ENCODE measurements at places on chromosomes 1 and 21. TPM values are rescaled to one million over a fixed set of nuclear protein-coding genes. Genes with fewer than 3 reads are reported as not detected.

- no peaks in the 10 kb centered on the region for H3K4me1 ChIP-seq
- H3K27ac ChIP-seq = no peak overlapping the region
- H3K36me3 ChIP-seq = no peaks in the 10 kb centered on the region
- H3K4me3 ChIP-seq = no peak overlapping the region
Observed at GRCh38 chr1:66439031-66439740, 94.8 kb upstream of the SGIP1 start.

DNA sequence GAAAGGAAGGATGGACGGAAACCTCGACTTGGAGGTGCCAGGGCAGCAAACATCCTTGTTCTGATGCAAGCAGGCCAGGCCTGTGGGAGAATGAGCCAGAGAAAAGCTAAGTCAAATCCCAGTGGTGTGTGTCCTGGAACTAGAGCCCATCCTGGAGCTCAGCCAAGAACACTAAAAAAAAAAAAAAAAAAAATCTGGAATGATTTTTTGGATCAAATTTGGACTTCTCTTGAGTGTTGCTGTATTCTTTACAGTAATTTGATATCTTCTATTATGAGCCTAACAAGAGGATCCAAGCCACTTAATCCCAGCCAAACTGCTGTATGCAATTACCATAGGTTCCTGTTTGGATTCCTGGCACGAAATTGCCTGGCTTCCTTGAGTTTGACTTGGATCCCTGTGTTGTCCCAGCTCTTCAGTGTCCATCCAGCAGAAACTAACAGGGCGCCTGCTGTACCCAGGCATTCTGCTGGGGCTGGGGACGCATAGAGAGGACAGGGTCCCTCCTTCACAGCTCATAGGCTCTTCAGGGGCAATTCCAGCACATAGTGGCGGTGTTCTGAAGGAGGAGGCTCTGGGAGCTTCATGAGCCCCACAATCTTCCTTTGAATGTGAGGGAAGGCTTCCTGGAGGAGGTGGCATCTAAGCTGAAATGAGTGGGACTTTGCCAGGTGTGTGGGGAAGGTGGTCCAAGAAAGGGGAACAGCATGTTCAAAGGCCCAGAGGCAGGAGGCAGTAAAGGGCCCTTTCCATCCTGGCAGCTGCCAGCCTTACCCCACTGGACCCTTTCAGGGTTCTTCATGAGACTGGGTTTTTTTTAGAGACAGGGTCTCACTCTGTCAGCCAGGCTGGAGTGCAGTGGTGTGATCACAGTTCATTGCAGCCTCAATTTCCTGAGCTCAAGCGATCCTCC lies 24.7 kb downstream of the EPHX1 start:
- peaks cover 7% of the 10 kb centered on the region for H3K4me1 ChIP-seq
- H3K27me3 ChIP-seq = no peaks in the 10 kb centered on the region
- H3K36me3 ChIP-seq = peaks cover 79% of the 10 kb centered on the region
- peak overlapping the region; percentile 64 for H3K27ac ChIP-seq

- H3K36me3 ChIP-seq = no peaks in the 10 kb centered on the region
- no peaks in the 10 kb centered on the region for H3K27me3 ChIP-seq
- no peak overlapping the region for H3K4me3 ChIP-seq
- no peak for DNase-seq
Observed at GRCh38 chr1:222970711-222971110, 155.9 kb downstream of the DISP1 start.

GRCh38 chr1:153933955-153934354 lies 11.2 kb upstream of the GATAD2B start:
- no peak overlapping the region for H3K27ac ChIP-seq
- no peak overlapping the region for H3K4me3 ChIP-seq
- no peaks in the 10 kb centered on the region for H3K4me1 ChIP-seq

GRCh38 chr1:57908147-57908890 lies 484.5 kb upstream of the DAB1 start:
- no peak overlapping the region for H3K27ac ChIP-seq
- no peaks in the 10 kb centered on the region for H3K36me3 ChIP-seq
- H3K27me3 ChIP-seq = no peaks in the 10 kb centered on the region
- no peak for DNase-seq
- no peaks in the 10 kb centered on the region for H3K4me1 ChIP-seq

DNA sequence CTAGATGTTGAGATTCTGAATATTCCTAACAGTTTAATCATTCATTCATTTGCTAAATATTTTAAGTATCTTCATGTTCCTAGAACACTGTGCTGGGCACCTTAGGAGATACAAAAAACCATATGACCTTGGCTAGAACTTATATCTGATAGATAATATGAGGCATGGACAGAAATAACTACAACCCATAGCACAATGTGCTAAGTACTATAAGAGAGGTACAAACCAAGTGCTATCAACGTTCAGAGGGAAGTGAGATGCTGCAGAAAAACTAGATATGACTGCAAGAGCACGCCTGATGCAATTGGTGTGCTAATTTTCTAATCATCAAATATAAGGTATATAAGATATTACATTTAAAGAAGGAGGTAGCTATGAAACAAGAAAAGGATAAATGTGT lies 10.7 kb downstream of the NMNAT2 start:
- no peak overlapping the region for H3K27ac ChIP-seq
- H3K4me1 ChIP-seq = no peaks in the 10 kb centered on the region
- no peak for DNase-seq
- peaks cover 5% of the 10 kb centered on the region for H3K27me3 ChIP-seq
- H3K36me3 ChIP-seq = no peaks in the 10 kb centered on the region

GRCh38 chr1:51253691-51254090 lies 17.6 kb downstream of the RNF11 start:
- no peaks in the 10 kb centered on the region for H3K36me3 ChIP-seq
- no peak overlapping the region for H3K4me3 ChIP-seq
- H3K27me3 ChIP-seq = no peaks in the 10 kb centered on the region
- no peak for DNase-seq
- peaks cover 37% of the 10 kb centered on the region for H3K4me1 ChIP-seq

- peaks cover 29% of the 10 kb centered on the region for H3K36me3 ChIP-seq
- peaks cover 16% of the 10 kb centered on the region for H3K4me1 ChIP-seq
- no peaks in the 10 kb centered on the region for H3K27me3 ChIP-seq
- H3K4me3 ChIP-seq = no peak overlapping the region
- peak overlapping the region; percentile 36 for H3K27ac ChIP-seq
- DNase-seq = peak; percentile 77
Observed at GRCh38 chr1:2311184-2312032, 79.9 kb downstream of the MORN1 start.

- peaks cover 7% of the 10 kb centered on the region for H3K4me1 ChIP-seq
- H3K4me3 ChIP-seq = peak overlapping the region; percentile 87
- H3K36me3 ChIP-seq = peaks cover 53% of the 10 kb centered on the region
- H3K27ac ChIP-seq = no peak overlapping the region
- no peak for DNase-seq
Observed at GRCh38 chr21:34884346-34884929, 164.7 kb downstream of the RUNX1 start.

DNA sequence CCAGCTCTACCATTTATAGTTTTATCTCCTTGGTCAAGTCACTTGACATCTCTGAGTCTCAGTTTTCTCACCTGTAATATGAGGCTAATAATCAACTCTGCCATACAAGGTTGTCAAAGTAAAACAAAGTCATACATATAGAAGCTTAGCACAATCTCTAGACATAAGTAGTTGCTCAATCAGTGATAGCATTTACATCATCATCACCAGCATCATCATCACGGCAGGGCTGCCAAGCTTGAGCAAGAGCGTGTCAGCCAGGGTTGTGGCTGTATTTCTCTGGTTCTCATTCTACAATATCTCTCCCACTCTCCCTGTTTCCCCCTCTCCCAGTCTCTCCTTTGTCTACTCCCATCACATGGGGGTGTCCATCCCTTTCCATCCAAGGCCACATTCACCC lies 41.7 kb upstream of the COA6 start:
- H3K36me3 ChIP-seq = no peaks in the 10 kb centered on the region
- H3K4me3 ChIP-seq = no peak overlapping the region
- DNase-seq = no peak
- no peak overlapping the region for H3K27ac ChIP-seq
- peaks cover 3% of the 10 kb centered on the region for H3K27me3 ChIP-seq
- no peaks in the 10 kb centered on the region for H3K4me1 ChIP-seq

DNA sequence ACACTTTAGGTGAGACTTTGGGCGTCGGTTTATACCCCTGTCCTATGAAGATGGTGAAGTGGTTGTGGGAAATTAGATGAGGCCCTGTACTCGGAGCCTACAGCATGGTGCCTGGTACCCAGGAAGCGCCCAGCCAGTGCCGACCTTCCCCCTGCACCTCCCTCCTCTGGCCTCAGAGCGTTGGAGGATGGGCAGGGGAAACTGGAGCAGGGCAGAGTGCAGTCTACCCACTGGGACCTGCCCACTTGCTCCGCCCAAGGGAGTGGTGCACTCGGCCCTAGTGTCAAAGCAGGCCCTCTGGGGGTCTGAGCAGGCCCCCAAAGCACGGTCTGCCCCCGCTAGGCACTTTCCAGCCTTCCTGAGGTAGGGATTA lies 13.0 kb upstream of the TTC22 start:
- no peaks in the 10 kb centered on the region for H3K4me1 ChIP-seq
- H3K4me3 ChIP-seq = no peak overlapping the region
- no peak for DNase-seq
- H3K36me3 ChIP-seq = no peaks in the 10 kb centered on the region
- H3K27ac ChIP-seq = no peak overlapping the region
- no peaks in the 10 kb centered on the region for H3K27me3 ChIP-seq

DNA sequence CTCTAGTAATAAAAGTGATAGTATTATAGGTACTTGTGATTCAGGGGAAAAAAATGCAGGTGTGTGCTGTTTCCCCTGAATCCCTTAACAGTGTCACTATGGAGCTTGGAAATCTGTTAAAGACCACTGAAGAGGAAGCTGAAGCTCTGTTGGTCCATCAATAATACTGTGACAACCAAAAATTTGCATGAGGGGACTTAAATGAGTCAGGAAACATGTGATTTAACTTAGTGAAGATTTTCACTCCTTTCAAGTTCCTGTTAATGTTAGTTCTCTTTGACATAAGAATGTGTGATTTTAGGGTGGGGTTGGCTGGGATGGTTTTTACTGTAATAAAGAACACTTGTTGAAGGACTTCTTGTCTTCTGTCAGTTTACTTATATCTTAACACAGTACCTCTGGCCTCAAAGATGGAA lies 32.0 kb downstream of the VANGL2 start:
- no peaks in the 10 kb centered on the region for H3K36me3 ChIP-seq

GRCh38 chr1:30599721-30600120 lies 123.7 kb downstream of the MATN1 start:
- H3K27ac ChIP-seq = no peak overlapping the region
- DNase-seq = peak; percentile 59
- H3K4me1 ChIP-seq = no peaks in the 10 kb centered on the region
- peaks cover 3% of the 10 kb centered on the region for H3K27me3 ChIP-seq
- no peaks in the 10 kb centered on the region for H3K36me3 ChIP-seq

DNA sequence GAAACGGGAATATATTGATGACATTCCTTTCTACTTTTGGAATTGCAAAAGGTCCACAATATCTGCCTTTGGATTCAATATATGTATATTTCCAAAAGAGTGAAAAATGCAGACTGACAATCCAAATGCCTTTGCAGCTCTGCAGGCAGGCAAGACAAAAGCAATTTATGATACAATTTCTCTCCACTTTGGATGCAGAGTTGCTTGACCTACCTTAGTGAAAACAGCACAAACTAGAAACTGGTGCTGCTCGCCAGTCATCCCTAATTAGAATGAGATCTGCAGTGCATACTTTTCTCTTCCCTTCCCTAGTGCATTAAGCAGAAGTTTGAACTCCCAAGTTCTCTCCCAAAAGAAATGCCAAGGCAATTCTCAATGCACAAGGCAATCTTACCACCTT lies 56.8 kb downstream of the KIAA0319L start:
- peaks cover 3% of the 10 kb centered on the region for H3K36me3 ChIP-seq
- H3K27me3 ChIP-seq = no peaks in the 10 kb centered on the region
- H3K4me1 ChIP-seq = no peaks in the 10 kb centered on the region

DNA sequence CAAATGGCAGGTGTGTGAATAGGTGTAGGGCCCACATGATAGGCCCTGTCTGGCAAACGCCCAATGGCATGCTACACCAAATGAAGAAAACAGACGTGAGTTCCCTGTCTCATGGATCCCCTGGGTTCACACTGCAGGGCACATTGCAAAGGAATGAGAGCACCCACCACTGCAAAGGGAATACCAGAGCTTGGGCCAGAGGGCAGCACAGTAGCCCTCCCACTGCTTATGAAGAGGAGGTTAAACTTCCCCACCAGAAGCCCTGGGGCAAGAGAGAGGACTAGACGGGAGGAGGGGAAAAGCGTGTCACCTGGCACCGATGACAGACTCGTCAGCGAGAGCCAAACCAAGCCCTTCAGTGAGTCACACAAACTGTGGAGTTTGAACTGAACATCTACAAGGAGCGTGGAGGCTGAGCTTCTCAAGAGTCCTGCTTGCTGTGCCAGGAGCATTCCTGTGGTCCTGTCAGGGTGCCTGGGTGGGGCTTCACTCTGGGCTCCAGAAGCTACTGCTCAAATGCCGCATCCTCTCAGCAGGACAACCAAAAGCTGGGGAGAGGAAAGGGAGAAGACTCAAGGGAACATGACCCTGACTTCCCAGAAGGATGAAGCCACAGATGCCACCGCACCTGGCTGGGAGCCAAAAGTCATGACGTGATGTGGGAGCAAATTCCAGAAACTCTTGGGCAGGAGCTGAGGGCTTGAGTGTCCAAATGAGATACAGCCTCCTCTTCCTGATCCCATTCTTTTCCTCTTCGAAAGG lies 61.1 kb downstream of the TOMM20 start:
- peak overlapping the region; percentile 90 for H3K27ac ChIP-seq
- no peak overlapping the region for H3K4me3 ChIP-seq
- H3K4me1 ChIP-seq = peaks cover 38% of the 10 kb centered on the region
- H3K36me3 ChIP-seq = no peaks in the 10 kb centered on the region
- H3K27me3 ChIP-seq = no peaks in the 10 kb centered on the region
- DNase-seq = peak; percentile 90

DNA sequence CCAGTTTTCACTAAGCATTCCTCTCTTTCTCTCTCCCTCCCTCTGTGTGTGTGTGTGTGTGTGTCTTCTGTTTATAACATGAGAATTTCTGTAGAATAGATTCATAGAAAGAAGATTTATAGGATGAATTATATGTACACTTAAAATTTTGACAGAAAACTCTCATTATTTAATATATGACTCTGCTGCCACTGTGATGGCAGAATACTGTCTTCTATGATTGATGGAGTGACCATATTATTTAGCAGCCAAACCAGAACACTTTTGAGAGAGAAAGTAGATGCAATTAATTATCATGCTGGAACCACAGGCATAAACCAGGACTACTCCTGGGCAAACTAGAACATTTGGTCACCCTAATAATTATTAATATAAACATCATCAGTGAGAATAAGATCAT lies 34.3 kb upstream of the XPR1 start:
- H3K27ac ChIP-seq = no peak overlapping the region
- no peaks in the 10 kb centered on the region for H3K4me1 ChIP-seq
- no peaks in the 10 kb centered on the region for H3K36me3 ChIP-seq
- no peak overlapping the region for H3K4me3 ChIP-seq
- no peak for DNase-seq
- no peaks in the 10 kb centered on the region for H3K27me3 ChIP-seq

- no peak overlapping the region for H3K27ac ChIP-seq
- no peaks in the 10 kb centered on the region for H3K27me3 ChIP-seq
- peaks cover 25% of the 10 kb centered on the region for H3K4me1 ChIP-seq
Observed at GRCh38 chr1:41514381-41514780, 29.9 kb upstream of the EDN2 start.

NBPF10 gene
- total RNA-seq = 1.4 TPM

LRRC53 gene
- total RNA-seq = not detected

LAMC2 gene
- 1.2 TPM for total RNA-seq

LMOD1 gene
- total RNA-seq = 17.4 TPM

BATF3 gene
- 0.84 TPM for total RNA-seq

ALPL gene
- 1.3 TPM for total RNA-seq

ENSA gene
- 120 TPM for total RNA-seq

ANXA9 gene
- not detected for total RNA-seq

All from psoas muscle (tissue), 8 donors.